Large intestine (tissue), 12 donors: ENCODE measurements at places on chromosomes 3 and 15. TPM values are rescaled to one million over a fixed set of nuclear protein-coding genes. Genes with fewer than 3 reads are reported as not detected.

- no peak overlapping the region for H3K27ac ChIP-seq
- no peaks in the 10 kb centered on the region for H3K4me1 ChIP-seq
- no peaks in the 10 kb centered on the region for H3K27me3 ChIP-seq
- H3K4me3 ChIP-seq: no peak overlapping the region
- no peak for DNase-seq
Observed at GRCh38 chr15:80489030-80489594, 84.9 kb downstream of the ARNT2 start.

DNA sequence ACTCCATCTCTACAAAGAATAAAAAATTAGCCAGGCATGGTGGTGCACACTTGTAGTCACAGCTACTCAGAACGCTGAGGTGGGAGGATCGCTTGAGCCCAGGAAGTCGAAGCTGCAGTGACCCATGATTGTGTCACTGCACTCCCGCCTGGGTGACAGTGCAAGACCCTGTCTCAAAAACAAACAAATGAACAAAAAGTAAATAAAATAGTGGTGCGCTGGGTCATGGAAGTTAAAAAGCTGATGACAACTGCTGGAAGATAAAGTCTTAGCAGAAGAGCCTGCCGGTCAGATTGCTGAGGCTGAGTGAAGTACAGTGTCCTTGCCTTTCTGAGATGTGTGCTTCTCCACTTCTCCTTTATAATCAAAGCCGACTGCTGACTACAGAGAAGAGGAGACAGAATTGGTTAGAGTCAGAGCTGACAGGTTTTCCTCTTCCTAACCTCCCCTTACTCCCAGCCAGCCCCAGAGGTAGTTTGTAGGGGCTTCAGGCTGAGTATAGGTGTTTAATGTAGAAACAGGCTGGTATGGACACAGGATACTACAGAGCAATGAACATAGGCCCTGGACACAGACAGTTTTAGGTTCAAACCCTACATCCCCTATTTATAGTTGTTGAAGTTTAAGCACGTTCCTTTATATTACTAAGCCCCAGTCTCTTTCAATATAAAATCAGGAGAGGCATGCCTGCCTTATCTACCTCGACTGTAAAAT is 17.9 kb downstream of the HCLS1 start:
- DNase-seq: no peak
- no peaks in the 10 kb centered on the region for H3K36me3 ChIP-seq
- no peaks in the 10 kb centered on the region for H3K4me1 ChIP-seq
- no peak overlapping the region for H3K4me3 ChIP-seq
- H3K27ac ChIP-seq: no peak overlapping the region
- H3K27me3 ChIP-seq: no peaks in the 10 kb centered on the region

DNA sequence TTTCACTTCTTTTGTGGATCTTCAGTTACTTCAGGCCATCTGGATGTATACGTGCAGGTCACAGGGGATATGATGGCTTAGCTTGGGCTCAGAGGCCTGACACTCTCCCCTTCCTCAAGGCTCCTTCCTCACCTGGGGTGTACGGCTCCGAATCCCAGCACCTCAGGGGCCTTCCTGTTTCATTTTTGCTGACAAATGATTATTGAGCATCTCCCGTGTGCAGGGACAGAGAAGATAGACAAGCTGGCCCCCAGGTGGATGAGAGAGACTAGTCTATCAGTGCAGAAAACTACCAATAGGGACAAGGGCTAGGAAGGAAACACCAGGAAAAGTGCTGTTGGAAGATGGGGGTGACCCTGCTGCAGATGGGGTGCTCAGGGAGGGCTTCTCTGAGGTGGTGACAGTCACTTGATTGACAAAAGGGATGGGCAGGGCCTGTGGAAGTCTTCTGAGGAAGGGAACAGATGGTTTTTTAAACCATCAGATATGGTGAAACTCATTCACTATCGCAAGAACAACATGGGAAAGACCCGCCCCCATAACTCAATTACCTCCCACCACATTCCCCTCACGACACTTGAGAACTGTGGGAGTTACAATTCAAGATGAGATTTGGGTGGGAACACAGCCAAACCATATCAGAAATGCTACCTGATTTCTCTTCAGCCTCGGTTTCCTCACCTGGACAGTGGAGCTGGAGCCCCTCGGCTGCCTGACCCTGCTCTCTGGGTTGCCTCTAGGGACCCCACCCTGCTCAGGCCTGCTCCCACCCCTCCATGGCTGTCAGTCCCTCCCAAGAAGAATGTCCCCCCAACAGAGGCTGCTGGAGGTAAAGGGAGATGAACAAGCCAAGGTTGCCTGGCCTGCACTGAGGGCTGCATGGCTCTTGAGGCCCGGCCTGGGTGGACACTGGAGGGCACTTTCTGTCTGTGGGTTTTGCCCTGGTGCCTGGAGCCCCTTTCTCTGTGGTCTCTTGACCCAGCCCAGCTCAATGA is 37.2 kb upstream of the ACAD9 start:
- no peak overlapping the region for H3K4me3 ChIP-seq
- DNase-seq: no peak
- H3K4me1 ChIP-seq: peaks cover 7% of the 10 kb centered on the region
- no peak overlapping the region for H3K27ac ChIP-seq
- no peaks in the 10 kb centered on the region for H3K27me3 ChIP-seq
- no peaks in the 10 kb centered on the region for H3K36me3 ChIP-seq

Gene ANKRD63
- 0.16 TPM for polyA plus RNA-seq

Gene ST8SIA2
- 2.2 TPM for polyA plus RNA-seq

Gene GOLGA6L4
- 8.2 TPM for polyA plus RNA-seq

Gene MST1R
- polyA plus RNA-seq: 49.8 TPM

Gene NPAP1
- polyA plus RNA-seq: 0.36 TPM

Gene CKMT1B
- 15.3 TPM for polyA plus RNA-seq
